ENCODE measurements at places on chromosomes 2 and 18.

- no peak for DNase-seq
These were observed 176.8 kb upstream of the SETBP1 start for GRCh38 chr18:44503854-44504253.

GRCh38 chr2:108297436-108298141 is 8.9 kb downstream of the SULT1C2 start:
- no peak for DNase-seq

DNA sequence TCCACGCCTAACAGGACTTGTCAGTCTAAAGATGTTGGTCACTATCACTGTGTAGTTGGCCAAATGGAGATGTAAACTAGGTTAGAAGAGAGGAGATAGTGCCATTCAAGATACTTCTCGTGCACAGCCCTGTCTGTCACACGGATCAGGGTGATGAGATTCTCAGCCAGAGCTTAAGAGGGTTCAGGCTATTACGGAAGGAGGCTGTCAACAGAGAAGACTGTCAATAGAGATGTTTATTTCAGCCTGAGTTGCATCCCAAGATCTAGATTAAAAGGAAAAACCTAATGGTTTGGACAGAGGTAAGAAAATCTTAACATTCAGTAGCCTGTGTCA is 83.4 kb downstream of the AAK1 start:
- DNase-seq: no peak

DNA sequence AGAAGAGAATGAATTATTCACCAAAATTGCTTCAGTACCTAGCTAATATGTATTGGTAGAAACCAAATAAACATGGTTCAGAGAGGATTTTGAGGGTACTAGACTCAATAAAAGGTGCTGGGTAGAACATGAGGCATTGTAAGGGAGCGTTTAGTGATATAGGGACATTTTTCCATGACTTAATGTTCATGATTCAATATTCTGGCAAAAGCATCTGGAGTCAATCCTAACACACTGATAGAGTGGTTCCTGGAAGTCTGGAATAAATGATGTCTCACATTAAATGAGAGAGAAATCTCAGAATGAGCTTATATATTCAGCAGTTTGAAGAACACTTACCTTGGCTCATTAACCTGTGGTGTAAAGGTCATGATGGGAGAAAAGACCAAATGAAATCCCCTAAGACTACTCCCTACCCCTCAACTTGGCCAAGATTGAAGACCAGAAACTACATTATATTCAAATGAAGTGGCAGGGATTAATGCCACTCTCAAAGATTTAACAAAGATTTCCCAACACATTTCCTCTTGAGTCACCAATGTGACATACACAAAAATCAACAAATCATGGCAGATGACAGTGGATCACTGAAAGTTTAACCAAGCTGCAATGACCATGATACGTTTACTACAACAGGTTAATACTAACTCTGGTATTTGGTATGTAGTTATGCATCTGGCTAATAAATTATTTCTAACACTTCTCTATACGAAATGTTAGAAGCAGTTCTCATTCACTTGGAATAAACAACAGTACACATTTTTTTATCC is 309.5 kb downstream of the SATB2 start:
- DNase-seq: no peak

DNA sequence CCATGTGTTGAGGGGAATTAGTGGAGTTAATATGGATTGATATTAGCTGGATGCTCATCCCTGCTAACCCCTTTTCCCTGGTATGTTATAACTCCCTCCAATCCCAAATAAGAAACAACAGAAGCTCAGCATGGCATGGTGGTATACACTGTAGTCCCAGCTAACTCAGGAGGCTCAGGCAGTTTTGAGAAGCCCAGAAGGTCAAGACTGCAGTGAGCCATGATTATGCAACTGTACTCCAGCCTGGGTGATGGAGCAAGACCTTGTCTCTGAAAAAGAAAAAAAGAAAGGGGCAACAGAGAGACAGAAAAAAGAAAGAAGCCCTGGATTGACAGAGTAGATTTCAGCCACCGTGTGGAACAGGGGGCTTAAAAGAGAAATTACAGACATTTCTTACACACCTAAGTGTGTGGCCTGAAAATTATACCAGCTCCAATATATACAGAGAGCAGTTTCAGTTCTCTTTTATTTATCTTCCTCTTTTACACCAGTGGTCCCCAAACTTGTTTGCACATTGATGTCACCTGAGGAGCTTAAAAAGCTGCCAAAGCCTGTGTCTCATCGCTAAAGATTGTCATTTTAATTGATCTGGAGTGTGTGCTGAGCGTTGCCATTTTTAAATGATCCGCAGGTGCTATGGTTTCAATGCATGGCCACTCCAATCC is 203.6 kb downstream of the UBE2E3 start:
- DNase-seq: no peak

DNA sequence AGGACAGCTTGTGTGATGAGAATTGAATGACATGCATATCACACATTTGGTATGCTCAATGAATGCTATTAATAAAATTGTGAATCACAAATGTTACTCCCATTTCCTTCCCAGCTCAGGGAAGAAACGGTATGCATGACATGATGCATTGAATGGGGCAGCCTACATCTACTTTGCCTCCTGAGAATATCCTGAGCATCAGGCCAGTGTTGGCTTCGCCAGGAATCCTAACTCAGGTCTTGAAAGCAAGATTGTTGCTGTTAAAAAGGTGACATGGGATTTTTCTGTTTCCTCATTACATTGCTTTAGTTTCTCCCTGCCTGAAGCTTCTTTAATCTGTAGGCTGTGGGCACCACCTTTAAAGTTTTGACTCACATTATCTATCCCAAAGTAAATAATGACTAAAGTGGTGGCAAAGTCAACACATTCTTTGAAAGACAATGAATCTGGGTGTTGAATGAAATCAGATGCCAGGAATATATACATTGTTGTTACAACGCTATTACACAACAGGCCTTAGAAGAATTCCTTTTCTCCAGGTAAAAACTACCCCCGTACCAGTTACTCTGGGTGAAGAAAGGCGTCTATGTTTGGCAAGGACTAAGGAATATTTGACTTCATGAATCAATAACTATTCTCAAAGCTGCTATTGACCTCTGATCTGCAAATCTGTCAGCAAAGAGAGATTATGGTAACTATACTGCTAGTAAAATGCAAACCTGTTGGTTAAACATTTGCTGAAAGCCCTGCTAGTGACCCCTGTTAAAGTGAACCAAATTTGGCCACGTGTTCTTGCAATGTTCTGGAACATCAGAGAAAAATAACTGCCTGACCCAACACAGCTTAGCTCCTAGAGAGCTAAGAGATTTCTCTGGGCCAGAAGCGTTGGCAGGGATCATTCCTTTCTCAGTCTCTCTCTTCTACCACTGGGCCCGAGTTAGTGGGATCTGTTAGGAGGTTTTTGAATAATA is 30.5 kb upstream of the NEDD4L start:
- no peak for DNase-seq

- no peak for DNase-seq
These were observed 28.4 kb upstream of the RNU4ATAC start for GRCh38 chr2:121502246-121502645.

- no peak for DNase-seq
These were observed 119.0 kb upstream of the ARHGAP28 start for GRCh38 chr18:6610466-6610865.

DNA sequence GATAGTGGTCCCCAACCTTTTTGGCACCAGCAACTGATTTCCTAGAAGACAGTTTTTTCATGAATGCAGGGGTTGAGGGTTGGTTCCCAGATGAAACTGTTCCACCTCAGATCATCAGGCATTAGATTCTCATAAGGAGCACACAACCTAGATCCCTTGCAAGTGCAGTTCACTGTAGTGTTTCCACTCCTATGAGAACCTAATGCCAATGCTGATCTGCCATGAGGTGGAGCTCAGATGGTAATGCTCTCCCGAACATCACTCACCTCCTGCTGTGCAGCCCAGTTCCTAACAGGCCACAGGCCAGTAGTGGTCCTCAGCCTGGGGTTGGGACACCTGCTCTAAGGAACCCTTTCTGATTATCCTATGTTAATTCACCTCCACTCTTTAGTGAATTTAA is 133.5 kb downstream of the SOX11 start:
- no peak for DNase-seq

DNA sequence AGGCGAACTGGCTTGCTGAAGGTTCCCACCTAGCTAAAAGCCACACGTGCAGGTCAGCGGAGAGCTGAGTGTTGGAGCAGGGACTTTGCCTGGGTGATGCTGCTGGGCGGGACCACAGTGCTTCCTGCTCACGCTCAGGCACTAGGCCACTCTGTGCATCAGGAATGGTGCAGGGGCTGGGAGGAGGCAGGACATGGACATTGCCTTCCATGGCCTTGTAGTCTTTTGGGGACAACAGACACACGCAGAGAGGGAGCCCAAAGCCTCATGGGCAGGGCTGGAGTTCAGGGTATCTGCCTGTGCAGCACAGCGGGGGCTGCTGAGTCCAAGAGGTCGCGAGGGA is 207.2 kb downstream of the ZBTB7C start:
- no peak for DNase-seq
